Nephron progenitor cell (in vitro differentiated cells): ENCODE measurements at places on chromosomes 4 and X.

DNA sequence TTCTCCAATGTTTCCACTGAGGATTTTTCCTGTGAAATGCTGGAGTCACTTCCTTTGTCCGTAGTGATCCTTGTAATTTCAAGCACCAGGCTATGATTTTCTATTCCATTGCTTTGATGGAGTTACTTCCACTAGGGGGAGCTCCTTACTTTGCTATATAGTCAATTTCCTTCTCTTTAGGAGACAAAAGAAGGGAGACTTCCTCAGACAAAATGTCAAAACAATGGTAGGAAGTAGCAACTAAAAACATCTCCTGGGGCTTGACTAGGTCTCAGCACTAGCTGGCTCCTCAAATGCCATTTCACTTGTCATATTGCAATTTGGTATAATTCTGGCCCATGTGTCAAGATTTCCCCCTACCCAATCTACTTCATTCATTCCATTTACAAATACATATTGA, 24.1 kb downstream of the ZCCHC12 start:
- DNase-seq, result no peak

DNA sequence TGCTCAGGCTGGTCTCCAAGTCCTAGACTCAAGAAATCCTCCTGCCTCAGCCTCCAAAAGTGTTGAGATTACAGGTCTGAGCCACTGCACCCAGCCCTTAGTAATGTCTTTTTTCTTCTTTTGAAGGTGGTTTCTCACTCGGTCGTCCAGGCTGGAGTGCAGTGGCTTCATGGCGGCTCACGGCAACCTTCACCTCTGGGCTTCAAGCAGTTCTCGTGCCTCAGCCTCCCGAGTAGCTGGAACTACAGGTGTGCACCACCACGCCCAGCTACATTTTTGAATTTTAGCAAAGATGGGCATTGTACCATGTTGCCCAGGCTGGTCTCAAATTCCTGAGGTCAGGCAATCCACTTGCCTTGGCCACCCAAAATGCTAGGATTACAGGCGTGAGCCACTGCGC, 32.3 kb upstream of the ASMTL start:
- DNase-seq, result no peak

- no peak for DNase-seq
Measured at GRCh38 chr4:61882381-61882780, 682.3 kb downstream of the ADGRL3 start.

GRCh38 chr4:77097611-77098010, 21.8 kb upstream of the CCNI start:
- no peak for DNase-seq

GRCh38 chrX:154125391-154126040, 18.5 kb upstream of the OPN1LW start:
- no peak for DNase-seq

- no peak for DNase-seq
Measured at GRCh38 chr4:133476063-133476462, 327.0 kb downstream of the PCDH10 start.

DNA sequence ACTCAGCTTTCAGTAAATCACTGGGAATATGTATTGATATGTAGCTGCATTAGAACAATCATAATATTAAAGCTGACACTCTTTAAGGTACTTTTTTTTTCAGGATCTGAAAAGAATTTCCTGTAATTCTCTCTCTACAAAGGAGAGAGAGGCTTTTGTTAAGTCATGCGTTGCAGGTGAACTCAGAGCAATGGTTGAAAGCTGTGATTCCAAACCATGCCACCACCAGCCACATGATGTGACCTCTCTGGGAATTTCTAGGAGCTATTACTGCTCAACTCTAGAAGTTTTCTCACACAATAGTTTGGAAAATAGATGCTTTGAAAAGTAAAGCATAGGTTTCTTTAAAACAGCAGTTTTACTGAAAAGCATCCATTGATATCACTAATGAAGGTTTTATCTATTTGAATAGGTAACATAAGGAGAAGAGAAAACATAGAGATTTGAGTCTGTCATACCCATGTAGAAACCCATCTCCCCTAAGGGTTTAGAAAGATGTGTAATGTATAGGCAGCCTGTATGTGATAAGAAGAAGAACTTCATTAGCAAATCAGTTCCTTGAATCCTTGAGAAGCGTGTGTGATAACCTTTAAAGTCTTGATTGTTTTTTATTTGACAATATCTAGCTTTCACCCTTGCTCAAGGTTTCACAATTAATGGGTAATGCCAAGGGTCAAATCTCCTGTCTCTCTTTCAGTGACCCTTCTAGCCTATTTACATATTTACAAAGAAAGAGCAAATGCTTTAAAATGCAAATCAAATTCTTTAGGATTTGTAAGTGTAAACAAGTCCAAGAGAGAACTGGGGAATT, 161.0 kb upstream of the ANKRD50 start:
- no peak for DNase-seq

DNA sequence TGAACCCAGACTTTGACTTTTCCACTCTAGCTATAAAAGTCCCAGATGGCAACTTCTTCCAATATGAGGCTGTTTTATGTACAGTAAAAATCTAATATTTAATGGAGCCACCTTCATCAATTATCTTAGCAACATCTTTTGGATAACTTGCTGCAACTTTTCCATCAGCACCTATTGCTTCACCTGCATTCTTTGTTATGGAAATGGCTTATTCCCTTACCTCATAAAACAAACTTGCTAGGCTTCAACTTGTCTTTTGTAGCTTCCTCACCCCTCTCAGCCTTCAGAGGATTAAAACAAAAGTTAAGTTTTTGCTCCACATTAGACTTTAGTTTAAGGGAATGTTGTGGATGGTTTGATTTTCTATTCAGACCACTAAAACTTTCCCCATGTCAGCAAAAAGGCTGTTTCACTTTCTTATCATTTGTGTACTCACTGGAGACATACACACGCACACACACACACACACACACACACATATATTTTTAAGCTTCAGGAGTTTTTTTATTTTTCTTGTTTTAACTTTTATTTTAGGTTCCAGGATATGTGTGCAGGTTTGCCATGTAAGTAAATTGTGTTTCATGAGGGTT, 1296.1 kb upstream of the PABPC4L start:
- DNase-seq, result no peak

DNA sequence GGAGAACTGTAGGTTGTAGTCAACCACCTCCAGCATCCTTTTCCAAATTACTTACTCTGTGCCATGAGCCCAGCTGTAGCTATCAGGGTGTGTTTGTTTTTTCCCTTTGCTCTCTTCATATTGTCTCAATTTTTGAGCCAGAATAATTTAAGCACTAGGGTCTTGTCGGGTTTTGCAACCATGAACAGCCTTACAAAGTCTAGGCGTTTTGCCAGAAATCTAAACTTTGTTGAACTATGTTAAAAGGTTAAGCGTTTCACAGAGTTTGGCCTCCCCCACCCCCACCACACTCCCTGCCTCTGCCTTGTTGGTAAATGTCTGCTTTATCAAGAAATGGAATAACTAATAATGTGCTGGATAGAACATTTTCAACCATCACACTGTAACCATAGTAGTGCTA, 190.6 kb upstream of the TTC29 start:
- DNase-seq, result no peak

GRCh38 chr4:68162196-68162595, 32.5 kb upstream of the TMPRSS11F start:
- DNase-seq, result no peak

DNA sequence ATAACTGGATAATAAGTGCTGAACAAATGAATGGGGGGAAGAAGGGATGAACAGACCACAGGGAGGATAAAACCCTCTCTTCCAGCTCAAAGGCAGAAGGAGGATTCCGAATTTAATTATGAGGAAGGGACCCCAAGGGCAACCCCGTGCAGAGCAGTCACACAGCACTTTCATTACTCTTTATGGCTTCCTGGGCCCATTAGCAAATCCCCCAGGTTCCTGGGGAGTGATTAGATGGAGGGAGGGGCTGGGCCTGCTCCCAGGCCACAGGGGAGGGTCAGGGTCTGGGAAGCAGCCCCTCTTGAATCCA, 67.1 kb downstream of the PPP2R2C start:
- no peak for DNase-seq
